Left lung (tissue), 14 donors: ENCODE measurements at places on chromosomes 7 and 10.

DNA sequence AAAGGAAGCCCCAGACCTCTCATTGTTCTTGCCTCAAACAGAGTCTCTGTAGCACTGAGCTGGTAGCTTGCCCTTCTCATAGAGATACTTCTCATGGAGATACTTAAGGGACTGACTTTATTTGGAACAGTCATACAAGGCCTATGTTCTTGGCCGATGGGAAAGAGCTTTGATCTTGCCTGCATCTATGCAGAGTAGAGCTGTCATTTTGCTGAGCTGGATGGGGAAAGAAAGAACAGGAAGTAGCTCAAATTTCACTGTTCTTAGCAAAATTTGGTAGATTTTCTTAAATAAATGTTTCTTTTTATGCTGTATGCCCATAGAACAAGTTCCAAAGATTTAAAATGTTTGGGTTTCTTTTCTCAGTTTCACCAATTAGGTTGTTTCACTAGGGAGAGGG lies 119.3 kb upstream of the SEC61G start:
- no peak for DNase-seq

DNA sequence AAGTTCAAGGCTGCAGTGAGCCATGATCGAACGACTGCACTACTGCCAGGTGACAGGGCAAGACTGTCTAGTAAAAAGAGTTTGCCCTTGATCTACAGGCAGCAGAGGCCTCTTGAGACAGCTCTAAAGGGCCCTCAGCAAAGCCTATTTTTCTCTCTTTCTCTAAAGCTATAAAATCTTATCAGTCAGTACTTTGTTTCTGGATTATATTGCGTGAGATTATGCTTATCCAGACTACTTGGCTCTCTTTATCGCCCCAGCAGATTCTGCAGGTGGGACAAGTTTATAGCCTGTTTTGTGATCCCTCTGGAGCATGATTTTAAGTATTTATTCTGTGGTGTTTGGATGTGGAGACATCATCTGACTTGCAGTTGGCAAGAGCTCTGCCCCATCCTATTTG lies 2.7 kb downstream of the RPP38 start:
- no peak for DNase-seq

DNA sequence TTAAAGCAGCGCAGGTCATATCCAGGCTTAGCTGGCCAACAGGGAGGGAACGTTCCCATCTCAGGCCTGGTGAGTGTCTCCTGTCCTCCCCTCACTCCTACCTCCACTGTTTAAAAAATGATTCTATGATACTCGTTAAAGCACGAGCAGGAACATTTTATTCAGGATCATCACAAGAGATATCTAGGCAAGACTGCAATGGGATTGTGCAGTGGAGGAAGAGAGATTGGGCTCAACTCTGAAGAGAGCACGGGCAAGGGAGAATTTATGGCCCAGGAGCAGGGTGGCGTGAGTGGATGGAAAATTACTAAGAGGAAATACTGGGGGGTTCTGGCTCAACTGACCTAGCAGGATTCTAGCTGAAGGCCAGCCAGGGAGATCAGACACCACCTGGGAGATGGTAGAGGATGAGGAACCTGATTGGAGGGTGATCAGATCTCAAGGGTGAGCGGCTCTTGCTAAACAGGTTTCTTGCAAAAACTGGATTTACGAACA lies 9.0 kb upstream of the HSPB1 start:
- DNase-seq, result no peak

DNA sequence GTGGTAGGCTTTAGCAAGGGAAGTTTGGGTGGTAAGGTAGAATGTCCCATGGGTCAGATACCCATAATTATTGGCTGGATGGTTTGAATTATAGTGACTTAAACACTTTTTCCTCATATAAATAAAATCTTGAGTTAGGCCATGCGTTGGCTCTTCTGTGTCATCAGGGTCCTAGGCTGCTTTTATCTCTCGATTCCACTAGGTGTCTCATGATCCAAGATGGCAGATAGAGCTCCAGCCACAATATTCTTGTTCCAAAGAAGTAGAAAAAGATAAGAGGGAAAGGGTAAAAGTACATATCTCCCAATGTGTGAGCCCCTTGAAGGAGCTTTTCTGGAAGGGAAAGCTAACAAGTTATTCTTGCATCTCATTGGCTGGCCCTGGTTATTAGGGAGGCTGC lies 144.7 kb downstream of the GRK5 start:
- DNase-seq, result no peak

- DNase-seq, result no peak
Measured at GRCh38 chr7:69681181-69681580, 82.9 kb downstream of the AUTS2 start.

- DNase-seq, result peak; percentile 84
Measured at GRCh38 chr7:65872776-65873581, at the start of gene VKORC1L1. Gene VKORC1L1, plus strand, starts transcription at chr7:65873074. Its CDS starts 298 bp downstream, at chr7:65873372.

DNA sequence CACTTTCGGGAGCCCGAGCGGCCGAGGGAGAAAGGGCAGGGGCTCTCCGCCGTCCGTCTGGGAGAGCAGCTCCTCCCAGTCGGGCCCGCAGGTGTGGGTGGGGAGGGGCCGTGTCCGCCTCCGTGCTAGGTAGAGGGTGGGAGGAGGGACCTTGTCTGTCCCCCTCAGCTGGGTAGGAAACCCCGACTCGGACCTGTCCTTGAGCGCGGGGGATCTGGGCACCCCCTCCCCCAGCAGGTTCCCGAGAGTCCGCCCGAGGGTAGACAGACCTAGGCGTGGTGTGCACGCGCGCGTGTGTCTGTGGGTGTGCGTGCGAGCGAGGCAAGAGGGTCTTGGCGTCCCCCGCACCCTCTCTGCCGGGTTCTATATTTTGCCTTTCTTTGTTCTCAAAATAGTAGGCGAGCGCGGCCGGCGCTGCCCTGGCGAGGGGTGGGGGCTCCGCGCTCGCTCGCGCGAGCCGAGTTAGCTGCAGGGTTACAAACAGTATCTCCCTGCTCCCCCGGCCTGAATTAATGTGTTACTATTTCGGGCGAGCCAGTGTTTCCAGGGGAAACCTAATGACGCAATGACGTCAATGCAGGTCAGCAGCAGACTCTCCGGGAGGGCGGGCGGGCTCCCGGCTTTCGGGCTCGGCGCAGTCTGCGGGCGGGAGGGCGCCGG lies 73.9 kb upstream of the LEP start:
- DNase-seq, result no peak

- no peak for DNase-seq
Measured at GRCh38 chr10:123970207-123970926, 78.8 kb upstream of the CPXM2 start.

- DNase-seq, result no peak
Measured at GRCh38 chr7:34762764-34763163, 104.7 kb downstream of the NPSR1 start.

- DNase-seq, result no peak
Measured at GRCh38 chr7:101985903-101986734, 168.7 kb downstream of the CUX1 start.

DNA sequence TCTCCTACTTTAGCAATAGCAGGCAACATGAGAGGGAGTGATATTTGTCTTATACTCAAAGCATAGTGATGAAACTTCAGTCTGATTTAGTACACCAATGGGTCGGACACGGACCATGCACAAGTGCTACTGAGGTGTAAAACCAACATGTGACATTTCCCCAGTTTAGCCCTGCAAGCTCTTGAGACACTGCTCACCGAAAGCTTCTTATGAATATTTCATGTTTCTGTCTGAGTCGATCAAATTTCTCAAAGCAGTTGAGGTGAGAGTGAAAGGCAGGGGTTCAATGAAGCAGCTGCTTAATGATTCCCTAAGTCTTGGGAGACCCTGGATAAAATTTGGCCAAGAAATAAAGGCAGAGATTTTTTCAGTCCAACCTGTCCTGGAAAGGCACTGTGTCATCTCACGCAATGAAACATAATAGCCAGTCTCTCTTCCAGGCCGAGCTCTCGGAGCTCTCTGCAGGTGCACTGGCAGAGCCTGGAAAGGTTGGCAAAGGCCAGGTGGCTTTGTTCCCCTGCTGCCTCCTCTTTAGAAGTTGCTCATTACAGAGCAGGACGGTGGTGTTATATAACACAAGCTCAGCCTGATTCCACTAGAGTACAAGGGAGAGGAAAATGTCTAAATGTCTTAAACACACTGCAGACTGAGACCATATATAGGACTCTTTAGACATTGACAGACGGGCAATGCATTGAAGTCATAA lies 33.9 kb upstream of the XPNPEP1 start:
- DNase-seq, result no peak

DNA sequence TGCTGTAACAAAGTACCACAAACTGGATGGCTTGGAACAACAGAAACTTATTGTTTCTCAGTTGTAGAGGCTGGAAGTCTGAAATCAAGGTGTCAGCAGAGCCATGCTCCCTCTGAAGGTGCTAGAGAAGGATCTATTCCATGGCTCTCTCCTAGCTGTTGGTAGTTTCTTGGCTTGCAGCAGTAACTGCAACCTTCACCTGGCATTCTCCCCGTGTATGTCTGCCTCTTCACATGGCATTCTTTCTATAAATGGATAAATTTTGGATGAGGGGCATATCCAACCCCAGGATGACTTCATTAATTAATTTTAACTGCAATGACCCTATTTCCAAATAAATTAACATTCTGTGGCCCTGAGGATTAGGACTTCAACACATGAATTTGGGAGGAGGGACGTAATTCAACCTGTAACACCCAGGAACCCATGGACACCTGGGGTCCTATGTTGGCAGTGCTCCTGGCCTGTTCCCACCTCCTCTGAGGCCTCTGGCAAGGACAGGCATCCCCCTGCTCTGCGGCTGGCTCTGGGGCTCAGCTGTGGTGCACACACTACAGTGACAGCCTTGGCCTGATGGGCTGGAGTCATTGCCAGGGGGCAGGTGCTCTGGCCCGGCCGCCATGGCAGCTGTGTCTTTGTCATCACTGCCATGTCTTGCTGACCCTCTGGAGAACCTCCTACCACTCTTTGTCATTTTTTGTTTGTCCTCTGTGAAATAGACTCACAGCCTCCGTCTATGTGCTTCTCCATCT lies 30.8 kb downstream of the LSMEM1 start:
- DNase-seq, result no peak

DNA sequence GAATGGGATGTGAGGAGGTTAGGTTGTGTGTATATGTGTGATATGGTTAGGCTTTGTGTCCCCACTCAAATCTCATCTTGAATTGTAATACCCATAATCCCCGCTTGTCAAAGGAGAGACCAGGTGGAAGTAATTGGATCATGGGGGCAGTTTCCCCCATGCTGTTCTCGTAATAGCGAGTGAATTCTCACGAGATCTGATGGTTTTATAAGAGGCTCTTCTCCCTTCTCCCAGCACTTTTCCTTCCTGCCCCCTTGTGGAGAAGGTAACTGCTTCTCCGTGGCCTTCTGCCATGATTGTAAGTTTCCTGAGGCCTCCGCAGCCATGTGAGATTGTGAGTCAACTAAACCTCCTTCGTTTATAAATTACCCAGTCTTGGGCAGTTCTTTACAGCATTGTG lies 47.3 kb downstream of the NPVF start:
- no peak for DNase-seq

DNA sequence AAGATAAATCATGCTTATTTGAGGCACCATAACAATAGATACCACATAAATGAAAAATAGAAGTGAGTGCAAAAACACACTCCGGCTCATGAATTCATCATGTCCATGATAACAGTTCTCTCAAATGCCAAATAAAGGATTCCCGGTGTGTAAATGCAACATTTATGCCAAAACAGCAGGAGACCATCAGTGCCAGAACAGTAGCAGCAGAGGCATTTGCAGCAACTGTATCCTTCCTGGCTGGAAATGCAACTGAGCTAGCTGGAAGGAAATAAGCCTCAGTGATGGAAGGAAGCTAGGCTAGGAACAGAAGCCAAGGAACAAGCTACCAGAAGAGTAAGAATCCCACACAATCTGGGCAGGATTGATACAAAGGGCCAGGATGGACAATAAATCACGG lies 79.9 kb upstream of the THSD7A start:
- DNase-seq, result no peak

- DNase-seq, result peak; percentile 46
Measured at GRCh38 chr7:43112941-43113621, 634 bp downstream of the HECW1 start.

GRCh38 chr10:124966008-124966407 lies 24.1 kb downstream of the ZRANB1 start:
- peak; percentile 32 for DNase-seq

DNA sequence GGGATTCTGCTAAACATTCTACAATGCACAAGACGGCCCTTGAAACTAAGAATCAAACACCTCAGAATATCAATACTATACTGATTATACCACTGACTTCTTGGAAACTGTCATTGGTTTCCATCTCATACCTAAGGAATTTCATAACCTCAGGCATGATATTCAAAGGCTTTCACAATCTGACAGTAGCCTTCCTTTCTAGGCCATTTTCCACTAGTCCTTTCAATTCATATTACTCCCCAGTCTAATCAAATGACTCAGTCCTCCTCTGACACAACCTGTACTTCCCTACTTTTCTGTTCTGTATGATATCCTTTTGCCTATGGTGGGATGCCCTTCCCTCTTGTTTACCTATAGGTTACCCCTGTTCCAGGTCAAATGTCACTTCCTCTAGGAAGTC lies 48.3 kb downstream of the CSTF2T start:
- no peak for DNase-seq

DNA sequence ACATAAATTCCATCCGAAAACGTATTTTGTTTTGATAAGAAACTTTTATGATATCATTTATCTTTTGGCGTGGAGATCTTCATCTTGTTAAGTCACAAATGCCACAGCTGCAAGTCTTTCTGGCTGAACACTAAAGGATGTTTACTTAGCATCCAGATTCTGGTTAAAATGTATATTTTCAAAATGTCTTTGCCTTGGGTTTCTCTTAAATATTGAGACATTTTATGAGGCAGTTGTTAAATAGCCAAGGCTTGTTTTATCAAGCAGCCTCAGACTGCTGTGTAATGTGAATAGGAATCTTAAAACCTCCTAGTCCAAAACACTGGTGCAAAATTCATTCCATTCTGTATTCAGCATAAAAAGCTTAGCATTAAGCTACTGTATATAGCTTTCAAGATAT lies 136.3 kb upstream of the FZD1 start:
- no peak for DNase-seq

GRCh38 chr10:18097524-18097923 lies 42.7 kb upstream of the CACNB2 start:
- DNase-seq, result no peak

GRCh38 chr10:29723726-29724125 lies 89.0 kb upstream of the SVIL start:
- no peak for DNase-seq

DNA sequence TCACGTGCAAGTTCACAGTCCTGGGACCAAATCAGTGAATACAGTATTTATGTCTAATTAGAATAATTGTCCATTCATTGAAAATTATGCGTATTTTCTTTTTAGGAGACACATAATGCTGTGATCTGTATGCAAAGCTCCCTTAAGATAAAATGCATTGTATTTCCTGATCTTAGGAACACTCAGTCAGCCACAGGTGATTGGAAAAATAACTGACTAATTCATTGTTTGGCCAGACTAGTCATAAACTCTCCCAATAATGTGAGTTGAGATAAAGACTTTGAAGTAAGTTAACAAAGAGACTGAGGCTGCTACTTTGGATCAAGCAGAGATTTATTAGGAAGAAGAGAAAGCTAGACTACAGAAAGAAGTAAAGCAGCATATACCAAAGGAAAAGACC lies 182.2 kb downstream of the GNAI1 start:
- DNase-seq, result no peak

- no peak for DNase-seq
Measured at GRCh38 chr10:132807621-132808049, 21.7 kb upstream of the NKX6-2 start.

GRCh38 chr10:55628260-55628701 lies 732.8 kb downstream of the ZWINT start:
- peak; percentile 58 for DNase-seq

GRCh38 chr10:83987216-83987615 lies 152.1 kb upstream of the GHITM start:
- no peak for DNase-seq

GRCh38 chr10:21195252-21195651 lies 298.1 kb upstream of the NEBL start:
- no peak for DNase-seq

GRCh38 chr10:101775273-101776160 lies at the start of gene FGF8:
Gene FGF8, minus strand, starts transcription at chr10:101776114. Its CDS starts 214 bp downstream, at chr10:101775900.
- DNase-seq, result no peak
